ENCODE measurements at places on chromosomes 13 and 19.

- no peak for DNase-seq
Measured at GRCh38 chr13:44546164-44546563, 30.0 kb downstream of the TSC22D1 start.

GRCh38 chr13:99500839-99501183 lies 461 bp upstream of the TM9SF2 start:
- DNase-seq, result no peak

GRCh38 chr19:46915386-46915785 lies 54.6 kb downstream of the ARHGAP35 start:
- no peak for DNase-seq

DNA sequence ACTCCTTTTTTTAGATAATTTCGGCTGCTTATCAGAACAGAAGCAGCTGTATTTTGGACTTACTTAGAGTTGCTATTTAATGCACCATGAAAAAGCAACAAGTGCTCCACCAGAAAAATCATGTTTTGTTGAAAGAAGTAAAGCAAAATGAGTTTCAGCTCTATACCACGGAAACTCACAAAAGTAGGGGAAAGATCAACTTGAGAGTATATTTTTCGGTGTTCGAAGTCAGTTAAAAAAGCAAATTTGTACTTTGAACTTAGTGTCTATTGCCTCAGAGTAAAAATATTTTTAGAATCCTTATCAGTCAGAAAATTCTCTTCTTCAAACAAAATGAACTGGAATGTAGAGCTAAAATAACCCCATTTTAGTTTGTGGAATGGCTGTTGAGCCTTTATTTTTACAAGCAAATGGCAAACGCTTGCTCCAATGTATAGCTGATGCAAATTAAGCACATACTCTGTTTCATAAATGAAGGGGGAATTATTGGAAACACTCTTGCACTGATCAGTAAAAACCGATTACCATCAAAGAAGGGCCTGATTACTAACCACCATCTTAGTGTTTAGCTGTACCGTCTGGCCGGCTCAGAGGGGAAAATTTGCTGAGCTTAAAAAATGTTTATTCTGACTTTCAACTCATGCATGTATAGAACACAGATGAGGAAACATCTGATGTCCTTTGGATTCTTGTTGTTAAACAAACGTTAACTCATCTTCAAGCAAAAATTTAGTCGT lies 540.7 kb downstream of the GPC6 start:
- DNase-seq, result no peak

- no peak for DNase-seq
Measured at GRCh38 chr19:455031-455705, 5.7 kb downstream of the SHC2 start.

GRCh38 chr19:5958074-5958850 lies 19.7 kb downstream of the RANBP3 start:
- DNase-seq, result no peak

DNA sequence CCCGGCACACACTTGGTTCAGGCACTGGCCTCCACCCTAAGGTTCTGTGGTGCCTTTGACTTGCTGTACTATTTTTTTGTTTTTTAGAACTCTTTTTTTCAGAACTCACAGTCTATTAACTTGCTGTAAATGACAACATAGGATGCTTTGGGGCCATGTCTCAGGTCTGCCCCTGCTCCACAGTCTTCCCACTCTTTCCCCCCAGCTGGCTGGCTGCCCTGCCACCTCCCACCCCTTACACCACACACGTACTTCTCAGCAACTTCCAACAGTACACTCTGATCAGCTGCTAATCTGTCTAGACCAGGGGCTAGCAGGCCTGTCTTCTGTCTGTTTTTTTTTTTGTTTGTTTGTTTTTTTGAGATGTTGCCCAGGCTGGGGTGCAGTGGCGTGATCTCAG lies 8.1 kb downstream of the C19orf44 start:
- DNase-seq, result no peak

- DNase-seq, result no peak
Measured at GRCh38 chr13:23714672-23715071, 144.5 kb downstream of the TNFRSF19 start.

- DNase-seq, result peak; percentile 92
Measured at GRCh38 chr19:38049105-38049649, 142.2 kb downstream of the SIPA1L3 start.

- DNase-seq, result peak; percentile 84
Measured at GRCh38 chr19:47370045-47370611, 21.0 kb downstream of the DHX34 start.

DNA sequence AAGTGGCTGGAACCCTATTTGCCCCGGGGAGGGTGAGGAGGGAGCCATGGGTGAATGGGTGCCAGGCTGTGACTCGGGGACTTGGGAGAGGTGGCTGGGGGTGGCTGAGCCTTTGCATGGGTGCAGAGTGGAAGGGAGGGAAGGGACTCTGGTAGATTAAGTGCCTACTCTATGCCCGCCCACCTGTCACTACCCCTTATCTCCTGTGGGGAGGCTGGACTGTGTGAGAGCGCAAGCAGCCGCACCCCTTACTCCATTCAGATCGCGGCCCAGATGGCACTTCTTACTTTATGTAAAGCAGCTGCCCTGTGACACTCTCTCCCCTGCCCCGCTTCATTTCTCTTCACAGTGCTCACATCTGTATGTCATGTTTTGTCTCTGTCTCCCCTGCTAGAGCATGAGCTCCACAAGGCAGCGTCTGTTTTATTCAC lies 2.9 kb downstream of the KASH5 start:
- DNase-seq, result no peak

DNA sequence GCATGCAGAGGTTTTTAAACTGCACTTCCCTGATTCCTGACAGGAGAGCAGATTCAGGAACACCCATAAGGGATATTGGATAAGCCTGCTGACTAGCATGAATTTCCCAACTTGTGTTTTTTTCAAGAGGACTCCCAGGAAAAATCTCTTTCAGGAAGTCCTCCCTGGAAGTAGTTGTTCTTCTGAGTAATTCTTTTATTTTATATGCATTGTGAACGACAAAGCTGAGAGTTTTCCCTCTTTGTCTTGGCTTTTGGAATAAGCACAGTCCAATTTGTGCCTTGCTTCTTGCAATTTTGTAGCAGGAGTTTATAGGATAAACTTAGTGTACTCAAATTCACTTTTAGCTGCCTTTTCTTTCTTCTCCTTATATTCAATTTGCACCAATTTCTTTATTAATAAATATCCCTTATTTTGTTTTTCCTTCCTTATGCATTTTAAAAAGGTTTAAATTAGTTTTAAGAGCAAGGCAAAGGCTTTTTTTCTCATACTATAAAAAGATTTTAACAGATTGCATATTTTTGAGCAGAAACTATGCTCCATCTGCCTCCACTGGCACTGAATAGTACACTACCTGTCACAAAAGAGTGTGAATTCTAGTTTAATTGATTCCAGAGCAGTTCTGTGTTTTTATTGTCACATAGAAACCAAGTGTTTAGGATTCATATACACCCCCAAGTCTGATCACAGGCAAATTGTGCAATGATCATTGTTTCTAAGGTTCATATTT lies 543.3 kb upstream of the SPRY2 start:
- no peak for DNase-seq

- no peak for DNase-seq
Measured at GRCh38 chr19:15251010-15251748, 18.9 kb upstream of the EPHX3 start.

- DNase-seq, result no peak
Measured at GRCh38 chr13:89977203-89977602, 1370.3 kb upstream of the MIR17HG start.

GRCh38 chr13:110560601-110561343 lies 750 bp downstream of the RAB20 start:
- peak; percentile 44 for DNase-seq

- DNase-seq, result no peak
Measured at GRCh38 chr13:64239372-64239771, 2823.7 kb upstream of the PCDH20 start.

DNA sequence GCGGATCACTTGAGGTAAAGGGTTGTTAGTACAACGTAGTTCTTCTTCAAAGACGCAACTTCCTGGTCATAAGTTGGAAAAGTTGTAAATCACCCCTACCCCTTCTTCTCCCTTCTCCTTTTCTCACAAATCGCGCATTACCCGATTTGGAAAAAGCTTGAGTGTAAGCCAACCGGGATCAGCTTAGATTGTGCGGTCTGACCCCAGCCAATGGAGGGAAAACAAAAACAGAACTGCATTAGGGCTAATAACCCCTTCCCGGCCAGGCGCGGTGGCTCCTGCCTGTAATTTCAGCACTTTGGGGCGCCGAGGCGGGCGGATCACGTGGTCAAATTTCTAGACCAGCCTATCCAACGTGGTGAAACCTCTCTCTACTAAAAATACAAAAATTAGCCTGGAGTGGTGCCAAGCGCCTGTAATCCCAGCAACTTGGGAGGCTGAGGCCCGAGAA lies 806 bp downstream of the ZNF90 start:
- no peak for DNase-seq

DNA sequence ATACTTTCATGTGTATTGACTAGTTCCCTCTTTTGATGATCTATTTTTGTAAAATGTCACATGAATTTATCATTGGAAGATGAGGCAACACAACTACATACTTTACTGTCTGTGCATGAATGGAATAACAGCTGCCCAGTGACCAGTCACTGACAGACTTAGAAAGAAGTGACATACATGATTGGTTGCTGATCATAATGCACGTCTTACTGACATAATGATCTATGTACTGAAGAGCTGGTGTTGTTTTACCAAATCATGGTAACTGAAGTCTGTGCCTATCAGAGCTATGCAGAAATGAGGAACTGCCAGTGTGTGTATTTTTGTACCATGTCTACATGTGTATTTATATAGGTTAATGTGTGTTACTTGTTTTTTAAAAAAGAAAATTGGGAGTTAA lies 26.5 kb downstream of the GPR18 start:
- peak; percentile 38 for DNase-seq

DNA sequence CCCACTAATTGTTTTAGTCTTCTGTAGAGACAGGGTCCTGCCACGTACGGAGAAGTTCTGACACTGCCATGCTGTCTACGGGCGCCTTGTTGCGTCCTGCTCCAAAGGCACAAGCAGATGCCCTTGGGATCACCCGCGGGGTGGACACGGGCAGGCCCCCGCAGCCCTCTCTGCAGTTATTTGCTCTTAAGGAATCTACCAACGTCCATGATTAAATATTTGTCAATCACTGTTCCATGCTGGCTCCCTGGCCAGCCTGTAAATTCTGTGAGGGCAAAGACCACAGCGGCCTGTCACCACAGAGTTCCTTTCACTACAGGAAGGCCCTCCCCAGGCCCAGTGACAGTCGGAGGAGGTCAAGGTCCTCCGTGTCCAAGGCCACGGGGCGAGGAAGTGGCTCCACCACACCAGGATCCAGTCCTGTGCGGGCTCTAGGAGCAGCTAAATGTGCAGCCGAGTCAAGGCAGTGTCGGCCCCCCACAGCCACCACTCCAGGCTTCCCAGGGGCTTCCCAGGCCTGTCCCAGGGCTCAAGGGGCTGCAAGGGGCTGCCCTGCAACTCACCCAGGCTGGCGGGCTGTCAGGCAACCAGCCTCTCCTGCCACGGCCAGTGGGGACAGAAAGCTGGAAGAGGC lies 2.1 kb downstream of the RNF126 start:
- no peak for DNase-seq

GRCh38 chr13:27018882-27019281 lies 152.7 kb downstream of the USP12 start:
- DNase-seq, result no peak

DNA sequence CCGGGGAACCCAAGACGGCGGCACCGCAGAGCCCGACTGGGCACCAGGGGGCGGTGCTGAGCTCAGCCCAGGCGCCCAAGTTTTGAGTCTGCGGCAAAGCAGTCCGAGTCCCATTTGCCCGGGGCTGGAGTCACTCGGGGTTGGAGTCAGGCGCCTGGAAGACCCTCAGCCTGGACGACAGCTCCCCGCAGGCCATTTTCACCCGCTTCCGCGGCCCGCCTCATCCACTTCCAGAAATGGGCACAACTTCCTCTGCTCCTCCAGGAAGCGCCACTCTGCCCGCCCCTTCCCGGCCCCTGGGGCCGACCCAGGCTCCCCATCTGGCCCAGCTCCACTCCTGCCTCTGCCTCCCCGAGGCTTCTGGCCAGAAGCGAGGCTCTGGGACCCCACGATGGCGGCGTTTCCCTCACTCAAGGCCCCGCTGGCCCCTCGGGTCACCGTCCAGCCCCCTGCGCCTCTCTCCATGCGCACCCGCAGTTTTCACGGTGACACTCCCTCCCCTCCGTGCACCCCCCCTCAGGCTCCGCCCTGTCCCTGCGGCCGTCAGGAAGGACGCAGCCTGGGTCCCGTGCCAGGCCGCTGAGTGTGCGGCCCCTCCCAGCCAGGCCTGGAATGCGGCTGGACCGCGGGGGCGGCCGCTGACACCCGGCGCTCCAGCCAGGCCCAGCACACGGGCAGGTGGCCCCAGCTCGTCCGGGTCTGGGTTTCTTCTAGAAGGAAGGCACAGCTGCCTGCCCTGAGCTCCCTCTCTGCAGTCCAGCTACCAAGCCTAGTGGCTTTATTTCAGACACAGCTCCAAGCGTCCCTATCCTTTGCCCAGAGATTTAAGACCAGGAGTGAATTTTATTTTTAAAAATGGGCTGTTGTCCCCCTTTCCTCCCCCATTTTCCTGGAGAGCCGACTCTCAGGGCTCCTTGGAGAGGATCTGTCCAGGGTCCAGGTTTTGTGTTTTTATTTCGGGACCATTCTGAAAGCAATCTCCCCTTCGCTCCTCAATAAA lies 4.7 kb downstream of the SERTAD1 start:
- peak; percentile 67 for DNase-seq

GRCh38 chr13:112603641-112604225 lies 15.8 kb upstream of the TUBGCP3 start:
- DNase-seq, result no peak

- peak; percentile 32 for DNase-seq
Measured at GRCh38 chr13:108176685-108177274, 38.6 kb downstream of the LIG4 start.

DNA sequence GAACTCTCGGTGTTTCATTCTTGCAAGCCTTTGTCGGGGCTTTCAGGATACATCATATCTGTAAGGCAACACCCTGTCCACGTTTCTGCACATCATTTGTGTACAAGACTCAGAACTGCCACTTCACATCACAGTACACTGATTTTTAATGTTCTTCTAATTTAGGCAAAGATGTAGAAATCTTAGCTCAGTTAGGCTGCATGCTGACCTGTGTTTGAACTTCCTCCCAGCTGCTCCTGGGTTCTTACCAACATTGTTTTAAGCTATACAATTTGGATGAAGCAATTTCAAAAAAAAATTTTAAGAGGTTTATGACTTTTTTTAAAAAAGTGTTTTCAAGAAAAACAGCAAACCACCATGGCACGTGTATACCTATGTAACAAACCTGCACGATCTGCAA lies 1047.9 kb upstream of the SLC10A2 start:
- DNase-seq, result no peak

Measured in AML-193 (cell line).